ENCODE measurements at places on chromosomes 11 and 22. TPM values are rescaled to one million over a fixed set of nuclear protein-coding genes. Genes with fewer than 3 reads are reported as not detected.

- no peak overlapping the region for H3K27ac ChIP-seq
- no peaks in the 10 kb centered on the region for H3K27me3 ChIP-seq
- no peak overlapping the region for H3K4me3 ChIP-seq
- no peaks in the 10 kb centered on the region for H3K36me3 ChIP-seq
- DNase-seq = no peak
Measured at GRCh38 chr11:121249039-121249663, 43.4 kb upstream of the SC5D start.

GRCh38 chr22:40036126-40036525, 41.4 kb downstream of the FAM83F start:
- DNase-seq = no peak
- H3K27me3 ChIP-seq = peaks cover 10% of the 10 kb centered on the region
- H3K36me3 ChIP-seq = no peaks in the 10 kb centered on the region
- H3K4me1 ChIP-seq = peaks cover 12% of the 10 kb centered on the region
- no peak overlapping the region for H3K4me3 ChIP-seq

DNA sequence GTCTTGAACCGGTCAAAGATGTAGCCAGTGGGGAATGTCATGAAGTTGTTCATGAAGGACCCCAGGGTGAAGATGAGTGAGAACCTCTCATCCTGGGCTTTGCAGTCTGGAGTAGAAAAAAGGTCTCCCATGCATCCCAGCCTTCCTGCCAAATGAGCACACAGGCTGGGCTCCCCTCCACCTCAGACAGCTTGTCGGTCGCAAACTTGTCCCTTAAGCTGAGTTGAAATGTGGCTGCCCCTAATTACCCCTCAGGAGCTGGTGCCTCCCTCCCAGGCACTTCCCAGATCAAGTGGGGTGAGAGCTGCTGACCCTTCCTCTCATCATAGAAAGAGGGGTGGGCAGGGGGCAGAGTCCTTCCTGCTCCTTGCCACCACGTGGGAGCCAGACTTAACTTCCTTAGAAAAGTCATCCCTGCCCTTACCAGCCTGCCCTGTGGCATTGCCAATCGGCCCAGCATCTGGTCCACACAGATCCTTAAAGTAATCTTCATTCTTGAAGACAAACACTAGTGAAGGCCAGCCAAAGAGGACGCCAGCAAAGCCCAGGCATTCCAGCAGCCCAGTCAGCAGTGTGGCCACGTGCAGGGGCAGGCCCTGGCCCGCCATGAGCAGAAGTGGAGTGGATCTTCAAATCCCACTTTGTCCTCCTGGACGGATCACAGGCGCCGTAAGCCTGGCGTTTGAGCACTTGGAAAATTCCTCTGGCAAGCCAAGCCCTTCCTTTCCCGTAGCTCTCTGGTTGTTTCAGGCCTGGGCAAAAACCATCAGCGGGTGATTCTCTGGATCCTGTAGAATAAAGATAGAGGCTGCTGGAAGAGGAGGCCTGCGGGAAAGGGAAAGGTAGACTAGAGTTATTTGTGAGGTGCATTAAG, 1.1 kb downstream of the SLC43A3 start:
- H3K4me3 ChIP-seq = peak overlapping the region; percentile 72
- peak; percentile 64 for DNase-seq
- peaks cover 78% of the 10 kb centered on the region for H3K4me1 ChIP-seq
- no peaks in the 10 kb centered on the region for H3K27me3 ChIP-seq
- H3K27ac ChIP-seq = peak overlapping the region; percentile 93
- H3K36me3 ChIP-seq = peaks cover 45% of the 10 kb centered on the region

DNA sequence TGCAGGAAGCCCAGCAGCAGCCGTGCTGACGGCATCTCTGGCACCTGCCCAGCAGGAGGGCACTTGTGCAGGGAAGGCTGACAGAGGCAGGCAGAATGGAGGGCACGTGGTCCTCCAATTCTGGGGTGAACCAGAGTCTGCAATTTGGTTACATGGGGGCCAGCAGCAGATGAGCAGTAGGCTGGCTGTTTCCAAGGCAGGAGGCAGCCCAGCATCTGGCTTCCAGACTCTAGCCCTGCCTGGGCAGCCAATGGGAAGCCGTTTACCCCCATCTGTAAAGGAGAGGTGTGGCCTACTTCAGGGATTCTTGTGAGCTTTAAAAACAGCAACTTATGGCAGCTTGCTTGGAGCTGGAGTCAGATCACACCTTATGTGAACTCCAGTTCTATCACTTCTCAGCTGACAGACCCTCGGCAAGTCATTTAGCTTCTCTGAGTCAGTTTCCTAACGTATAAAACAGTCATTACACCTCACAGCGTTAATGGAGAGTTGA, 27.9 kb upstream of the RASL10A start:
- peak; percentile 73 for DNase-seq
- peaks cover 3% of the 10 kb centered on the region for H3K36me3 ChIP-seq
- H3K27me3 ChIP-seq = no peaks in the 10 kb centered on the region
- H3K27ac ChIP-seq = peak overlapping the region; percentile 47
- peaks cover 16% of the 10 kb centered on the region for H3K4me1 ChIP-seq

DNA sequence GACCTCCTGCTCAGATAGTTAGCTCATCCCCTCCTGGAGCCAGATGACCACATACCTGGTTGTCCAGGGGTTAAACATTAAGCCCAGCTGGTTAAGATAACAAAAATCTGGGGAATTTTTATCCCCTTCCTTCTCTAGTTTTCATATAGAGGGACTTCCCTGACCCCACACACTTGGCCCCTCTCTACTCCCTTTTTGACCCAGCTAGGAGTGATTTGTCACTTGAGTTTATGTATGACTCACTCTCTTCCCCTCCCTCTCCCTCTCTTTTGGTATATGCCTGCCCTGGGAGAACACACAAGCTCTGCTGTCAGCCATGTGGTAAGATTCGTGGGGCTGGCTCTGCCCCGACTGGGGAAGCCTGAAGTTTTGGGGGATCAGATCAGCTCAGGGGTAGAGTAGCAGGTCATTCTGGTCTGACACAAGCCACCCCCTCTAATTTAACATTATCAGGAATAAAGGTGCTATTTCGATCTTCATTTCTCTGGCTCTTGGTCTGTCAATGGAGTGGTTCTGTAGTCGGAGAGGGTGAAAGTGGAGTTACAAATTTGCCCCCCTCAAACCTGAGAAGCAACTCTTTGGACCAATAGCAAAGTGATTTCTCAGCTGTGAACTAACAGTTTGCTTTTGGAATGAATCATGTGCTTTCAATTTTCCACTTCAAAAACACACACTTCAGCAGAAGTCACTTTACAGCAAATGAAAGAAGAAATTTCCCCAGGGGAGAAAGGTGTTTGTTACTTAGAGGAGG, 415.3 kb upstream of the CADM1 start:
- H3K4me1 ChIP-seq = no peaks in the 10 kb centered on the region
- H3K4me3 ChIP-seq = no peak overlapping the region
- DNase-seq = no peak
- no peaks in the 10 kb centered on the region for H3K27me3 ChIP-seq

The ASPHD2 gene
- 0.07 TPM for total RNA-seq

The CRACR2B gene
- total RNA-seq = 11.4 TPM

The SLC5A4 gene
- not detected for total RNA-seq
